NCI-H526 (cell line): ENCODE measurements at places on chromosomes 1 and 21.

DNA sequence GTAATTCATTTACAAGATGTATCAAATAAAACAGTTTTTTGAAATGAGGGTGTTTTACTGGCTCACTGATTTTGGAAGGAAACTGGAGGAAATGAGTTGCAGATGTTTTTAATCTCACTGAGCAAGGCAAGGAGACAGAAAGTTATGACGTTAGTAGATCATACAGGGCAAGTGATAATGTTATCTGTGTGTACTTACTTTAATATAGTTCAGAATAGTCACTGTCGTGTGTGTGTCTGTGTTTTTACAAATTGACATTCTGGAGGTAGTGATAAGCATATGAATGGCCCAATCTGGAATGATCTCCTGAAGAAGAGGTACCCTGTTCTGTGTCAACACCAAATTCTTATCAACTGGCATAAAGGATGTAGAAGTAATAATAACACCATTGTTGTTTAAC, 1.9 kb upstream of the GBP4 start:
- DNase-seq, result no peak

- no peak for DNase-seq
These were observed 28.2 kb upstream of the CTSK start for GRCh38 chr1:150836129-150836773.

DNA sequence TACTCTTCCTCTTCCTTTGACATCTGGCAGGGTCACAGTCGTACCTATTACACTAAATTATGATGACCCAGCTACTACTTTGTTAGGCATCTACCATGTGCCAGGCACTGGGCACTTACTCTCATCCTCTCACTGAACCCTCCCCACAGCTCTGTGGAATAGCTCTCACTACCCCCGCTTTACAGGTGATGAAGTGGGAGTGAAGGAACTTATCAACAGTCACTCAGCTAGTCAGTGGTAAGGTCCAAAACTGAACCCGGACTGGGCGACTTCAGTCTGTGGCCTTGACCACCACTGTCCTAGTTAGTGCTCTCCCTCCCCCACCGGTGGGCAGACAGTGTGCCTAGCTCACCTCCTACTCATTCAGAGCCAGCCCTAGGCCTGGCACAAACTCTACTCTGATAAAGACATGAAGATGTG, 12.3 kb downstream of the ADGRB2 start:
- no peak for DNase-seq

DNA sequence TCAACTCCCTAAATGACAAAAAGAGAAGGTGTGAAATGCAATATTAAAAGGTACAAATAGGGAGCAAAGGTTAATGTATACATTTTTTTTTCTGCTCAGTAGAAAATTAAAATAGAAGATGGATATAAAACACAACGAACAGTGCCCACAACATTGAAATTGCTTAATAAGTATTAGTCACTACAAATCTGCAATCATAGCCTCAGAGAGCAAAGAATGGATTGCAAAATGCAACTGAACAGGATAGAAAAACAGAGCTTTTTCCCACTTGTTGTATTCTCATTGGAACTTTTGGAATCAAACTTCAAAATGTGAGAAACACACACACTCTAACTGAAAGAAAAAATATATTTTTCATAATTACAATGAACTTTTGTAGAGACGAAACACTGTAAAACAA, 552.2 kb upstream of the NCAM2 start:
- no peak for DNase-seq

DNA sequence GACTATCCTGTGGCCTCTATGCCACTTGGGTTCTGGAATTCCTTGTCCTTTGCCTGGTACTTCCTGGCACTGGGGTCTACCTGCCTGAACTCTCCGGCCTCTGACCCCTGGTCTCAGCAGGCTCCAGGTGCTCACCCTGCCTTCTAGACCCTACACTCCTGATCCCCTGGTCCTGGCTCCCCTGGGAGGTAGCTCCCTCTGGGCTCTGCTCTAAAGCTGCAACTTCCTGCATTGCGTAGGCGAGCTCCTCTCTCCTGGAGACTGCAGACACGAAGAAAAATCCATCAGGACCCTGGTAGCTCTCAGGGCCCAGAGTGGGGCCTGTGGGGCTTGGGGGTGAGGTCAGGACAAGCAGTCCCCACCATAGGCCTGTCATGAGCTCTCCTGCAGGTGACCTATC, 7.8 kb upstream of the PLEKHG5 start:
- DNase-seq, result no peak

DNA sequence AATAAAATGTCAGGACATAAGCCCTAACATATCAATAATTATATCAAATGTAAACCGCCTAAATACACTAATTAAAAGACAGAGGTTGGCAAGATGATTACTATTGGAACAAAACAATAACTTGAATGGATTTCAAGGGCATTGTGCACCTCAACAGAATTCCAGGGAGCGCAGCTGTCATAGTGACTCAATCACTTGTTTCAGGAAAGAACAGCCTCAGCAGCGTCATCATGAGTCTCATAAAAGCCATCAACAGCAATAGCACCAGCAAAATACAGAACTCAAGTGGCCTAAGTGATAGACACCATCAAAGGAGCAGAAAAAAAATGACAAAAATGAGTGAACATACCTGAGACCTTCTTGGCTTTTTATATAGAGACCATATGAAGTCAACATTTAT, 632.7 kb upstream of the NR5A2 start:
- DNase-seq, result no peak

DNA sequence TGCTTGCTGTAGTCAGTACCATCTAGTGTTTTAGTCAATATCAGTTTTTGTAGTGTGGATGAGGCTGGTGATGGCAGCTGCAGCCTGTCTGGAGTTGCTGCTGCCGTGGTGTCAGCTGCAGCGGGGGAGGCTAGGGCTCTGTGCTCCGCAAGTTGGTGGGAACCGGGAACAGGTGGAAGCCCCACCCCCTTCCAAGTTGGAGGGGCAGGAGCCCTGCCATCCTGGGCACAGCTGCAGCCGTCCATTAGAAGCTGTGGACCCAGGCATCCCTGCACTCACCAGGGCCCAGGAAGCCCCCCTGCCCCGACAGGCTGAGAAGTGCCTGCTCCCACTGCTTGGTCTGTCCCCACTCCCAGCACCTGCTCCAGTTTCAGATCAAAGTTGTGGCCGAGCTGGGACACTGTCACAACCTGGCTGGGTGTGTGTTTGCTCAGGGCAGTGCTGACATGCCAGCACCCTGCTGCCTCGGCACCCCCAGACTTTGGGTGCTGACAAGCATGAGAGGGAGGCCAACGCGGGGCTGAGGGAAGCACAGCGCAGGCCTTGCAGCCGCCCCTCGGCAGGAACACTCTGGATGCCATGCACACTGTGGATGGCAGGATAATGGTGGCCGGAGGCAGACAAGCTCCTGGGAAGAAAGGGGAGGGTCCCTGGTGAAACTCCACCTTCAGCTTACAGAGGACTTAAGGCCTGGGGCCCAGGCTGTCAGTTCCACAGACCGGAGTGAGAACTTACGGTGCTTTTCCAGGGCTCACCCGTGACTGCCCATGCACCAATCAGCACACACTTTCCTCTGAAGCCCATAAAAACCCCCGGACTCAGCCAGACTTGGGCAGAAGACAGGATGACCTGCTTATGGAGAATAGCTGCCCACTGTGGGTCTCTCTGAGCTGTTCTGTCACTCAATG, 86.9 kb downstream of the ADARB1 start:
- no peak for DNase-seq

GRCh38 chr1:58779059-58779754, 4.6 kb downstream of the JUN start:
- DNase-seq, result no peak

DNA sequence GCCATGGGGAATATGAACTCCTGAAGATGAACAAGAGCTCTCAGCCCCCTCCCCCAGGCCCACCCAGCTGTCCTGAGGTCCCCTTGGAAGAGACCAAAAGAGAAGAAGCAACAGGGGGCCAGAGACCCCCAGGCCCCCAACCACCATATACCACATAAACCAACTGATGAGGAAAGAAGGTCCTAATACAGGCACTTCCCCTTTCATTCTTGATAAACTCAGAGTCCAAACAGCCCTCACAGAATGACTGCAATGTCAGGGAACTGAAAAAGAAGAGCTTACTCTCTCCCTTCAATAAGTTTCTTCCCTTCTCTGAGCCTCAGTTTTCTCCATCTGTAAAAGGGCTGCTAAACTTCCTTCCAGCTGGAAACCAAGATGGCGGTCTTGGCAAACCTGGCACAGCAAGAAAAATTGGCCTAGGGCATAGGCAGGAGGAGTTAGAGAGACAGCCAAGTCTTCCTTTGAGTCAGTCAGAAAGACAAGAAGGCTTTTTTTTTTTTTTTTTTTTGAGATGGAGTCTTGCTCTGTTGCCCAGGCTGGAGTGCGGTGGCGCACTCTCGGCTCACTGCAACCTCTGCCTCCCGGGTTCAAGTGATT, 90.5 kb downstream of the VWA5B1 start:
- no peak for DNase-seq

- no peak for DNase-seq
These were observed 362.8 kb downstream of the GPATCH2 start for GRCh38 chr1:217268058-217268457.

DNA sequence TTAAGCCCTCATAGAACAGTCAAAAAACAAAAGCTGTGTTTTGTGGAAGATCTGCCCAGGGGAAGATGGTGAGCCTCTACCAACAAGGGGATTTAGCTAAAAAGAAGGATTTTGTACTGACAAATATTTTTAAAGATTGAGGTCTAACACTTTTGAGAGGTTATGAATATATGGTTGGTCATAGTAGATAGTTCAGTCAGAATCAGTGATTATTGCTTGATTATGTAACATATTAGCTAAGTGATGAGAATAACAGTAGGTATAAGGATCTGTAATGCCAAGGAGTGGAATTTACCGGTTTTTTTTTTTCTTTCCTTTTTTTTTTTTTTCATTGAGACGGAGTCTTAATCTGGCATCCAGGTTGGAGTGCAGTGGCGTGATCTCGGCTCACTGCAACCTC, 79.0 kb downstream of the SASS6 start:
- no peak for DNase-seq

DNA sequence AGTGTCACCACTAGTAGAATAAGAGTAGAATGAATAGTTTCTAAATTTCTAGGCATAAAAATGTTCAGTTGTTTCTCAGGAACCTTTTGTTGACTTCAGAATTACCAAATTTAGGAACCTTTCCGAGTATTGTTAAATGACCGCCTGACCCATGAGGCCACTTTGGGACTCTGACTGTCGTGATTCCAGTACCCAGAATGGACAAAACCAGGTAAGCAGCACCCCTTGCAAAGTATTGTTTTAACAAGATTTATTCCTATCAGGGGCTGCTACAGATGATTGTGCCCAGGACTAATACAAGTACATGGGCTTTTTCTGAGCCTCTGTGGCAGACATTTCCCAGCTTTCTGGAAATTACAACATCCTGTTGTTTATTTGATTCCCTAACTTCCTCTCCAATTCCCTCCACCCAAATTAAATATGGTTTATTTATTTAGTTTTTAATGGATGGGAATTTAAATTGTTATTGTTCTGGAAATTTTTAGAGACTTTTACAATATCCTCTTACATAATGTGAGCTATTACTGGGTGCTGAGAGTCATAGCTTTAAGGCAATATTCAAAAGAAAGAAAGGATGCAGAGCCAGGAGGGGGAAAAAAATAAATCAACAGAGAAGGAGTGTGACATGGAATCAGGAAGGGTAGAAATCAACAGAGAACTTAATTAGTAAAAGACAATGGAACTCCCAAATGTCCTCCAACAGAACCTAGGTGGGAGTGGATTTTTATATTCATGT, 37.4 kb upstream of the NTPCR start:
- DNase-seq, result no peak

- no peak for DNase-seq
These were observed 23.9 kb upstream of the FAAH start for GRCh38 chr1:46370214-46370633.

DNA sequence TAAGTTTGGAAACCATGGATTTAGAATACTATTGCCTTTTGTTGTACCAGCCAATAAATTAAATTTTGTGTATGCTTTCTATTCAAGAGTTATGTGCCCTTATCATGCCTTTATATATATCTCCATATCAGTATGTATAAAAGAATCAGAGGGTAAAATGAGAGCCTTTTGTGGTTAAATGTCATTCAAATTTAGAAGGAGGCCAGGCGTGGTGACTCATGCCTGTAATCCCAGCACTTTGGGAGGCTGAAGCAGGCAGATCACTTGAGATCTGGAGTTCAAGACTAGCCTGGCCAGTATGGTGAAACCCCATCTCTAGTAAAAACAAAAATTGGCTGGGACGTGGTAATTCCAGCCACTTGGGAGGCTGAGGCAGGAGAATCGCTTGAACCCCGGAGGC, 88.9 kb downstream of the XPR1 start:
- DNase-seq, result no peak

GRCh38 chr1:48182439-48182838, 40.1 kb upstream of the SLC5A9 start:
- peak; percentile 93 for DNase-seq

- DNase-seq, result no peak
These were observed 15.4 kb upstream of the MEX3A start for GRCh38 chr1:156097499-156098178.

- no peak for DNase-seq
These were observed 29.4 kb upstream of the BMP8A start for GRCh38 chr1:39462074-39462473.

- no peak for DNase-seq
These were observed 125.2 kb upstream of the KIAA0040 start for GRCh38 chr1:175317779-175318178.

DNA sequence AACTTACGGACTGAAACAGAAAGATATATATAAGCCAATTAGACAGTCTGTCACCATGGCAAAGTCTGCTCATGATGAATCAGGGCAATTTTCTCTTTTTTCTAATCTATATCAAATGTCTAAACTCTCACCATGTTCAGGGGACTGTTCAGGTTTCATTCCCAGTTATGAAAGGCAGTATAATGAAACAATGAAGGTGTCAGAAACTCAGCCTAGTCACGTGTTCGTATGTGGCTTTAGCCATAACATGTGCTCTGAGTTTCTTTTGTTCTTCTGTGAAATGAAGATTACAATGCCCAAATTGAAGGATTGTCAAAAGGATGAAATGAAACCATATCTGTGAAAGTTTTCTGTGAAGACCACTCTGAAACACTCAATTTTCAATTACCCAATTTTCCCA, 392.9 kb downstream of the DSCAM start:
- no peak for DNase-seq

GRCh38 chr1:167819849-167820683, 93.9 kb downstream of the ADCY10 start:
- DNase-seq, result peak; percentile 82
